ENCODE measurements at places on chromosomes 5 and 9.

DNA sequence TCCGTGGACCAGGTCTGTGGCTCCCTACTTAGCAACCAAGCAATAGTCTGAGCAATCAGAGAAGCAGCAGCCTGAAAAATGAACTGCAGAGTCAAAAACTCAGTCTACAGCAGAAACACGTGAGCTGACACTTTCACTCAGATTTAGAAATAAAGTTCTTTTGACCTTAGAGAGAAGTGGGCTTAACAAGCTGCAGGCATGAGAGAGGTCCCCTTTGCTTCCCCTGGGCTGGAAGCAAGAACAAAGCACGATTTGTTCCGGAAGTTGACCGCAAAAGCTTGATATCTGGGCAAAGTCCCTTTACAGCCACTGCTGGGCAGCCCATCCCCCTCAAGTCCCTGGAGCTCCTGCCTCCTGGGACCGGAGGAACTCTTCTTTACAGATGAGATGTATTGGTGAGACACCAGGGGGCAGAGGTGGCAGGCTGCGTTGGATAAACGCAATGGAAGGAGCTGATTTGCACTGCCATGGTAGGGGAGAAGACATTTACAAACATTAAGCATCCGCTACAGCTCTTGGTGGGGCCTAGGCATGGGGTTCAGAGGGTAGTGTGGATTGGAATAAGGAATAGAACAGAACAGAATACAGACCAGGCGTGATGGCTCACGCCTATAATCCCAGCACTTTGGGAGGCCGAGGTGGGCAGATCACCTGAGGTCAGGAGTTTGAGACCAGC lies 5.8 kb upstream of the SOWAHA start:
- DNase-seq = no peak

- DNase-seq = no peak
These were observed 203.0 kb downstream of the ATPSCKMT start for GRCh38 chr5:10046676-10047075.

- DNase-seq = no peak
These were observed 160.1 kb upstream of the TAS2R1 start for GRCh38 chr5:9790276-9790675.

DNA sequence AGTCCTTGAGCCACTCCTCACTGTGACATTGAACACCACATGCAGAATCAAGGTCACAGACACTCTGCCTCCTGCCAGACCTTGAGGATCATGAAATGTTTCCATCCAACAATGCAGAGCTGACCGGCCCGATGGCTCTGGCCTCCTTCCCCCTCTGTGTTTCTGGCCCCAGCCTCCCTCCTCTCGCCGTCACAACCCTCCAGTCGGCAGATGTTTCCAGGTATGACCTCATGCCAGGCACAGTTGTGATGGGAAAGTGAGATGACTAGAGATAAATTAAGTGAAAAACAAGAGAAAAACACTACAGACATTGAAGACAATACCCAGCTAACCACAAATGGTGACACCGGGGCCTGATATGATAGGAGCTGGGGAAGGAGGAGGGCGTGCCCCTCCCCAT lies 9.8 kb downstream of the NTNG2 start:
- DNase-seq = no peak

GRCh38 chr9:81898851-81899250 lies 29.4 kb upstream of the SPATA31D4 start:
- no peak for DNase-seq

DNA sequence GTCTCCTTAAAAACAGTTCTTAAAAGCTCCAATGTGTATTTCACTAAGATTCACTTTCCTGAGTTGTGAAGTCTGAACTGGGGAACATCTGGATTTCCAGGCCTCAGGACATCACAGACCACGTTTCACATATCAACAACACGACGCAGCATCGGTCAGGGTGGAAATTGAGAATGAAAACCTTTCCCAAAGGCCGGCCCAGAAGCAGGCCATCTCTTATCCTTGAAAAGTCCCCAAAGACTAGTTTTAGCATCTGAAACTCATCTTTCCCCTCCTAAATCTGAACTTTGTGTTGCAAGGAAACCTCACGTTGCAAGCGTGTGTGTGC lies 96.4 kb upstream of the COL5A1 start:
- no peak for DNase-seq

DNA sequence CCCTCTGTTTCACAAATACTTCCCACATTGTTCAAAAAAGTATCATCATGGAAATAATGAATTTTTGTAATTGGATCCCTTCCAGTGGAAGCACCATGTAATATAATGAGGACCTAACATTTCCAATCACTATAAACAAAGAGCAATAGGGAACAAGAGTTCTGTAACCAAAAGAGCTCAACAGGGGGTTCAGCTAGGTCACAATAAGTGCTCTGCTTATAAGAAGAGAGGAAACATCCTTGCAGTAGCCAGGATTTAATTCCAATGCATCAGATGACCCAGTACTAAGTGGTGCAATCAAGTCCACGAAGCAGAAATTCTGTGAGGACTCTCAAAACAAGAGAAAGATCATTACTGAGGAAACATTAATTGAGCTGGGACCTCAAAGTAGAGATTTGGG lies 5.9 kb downstream of the SERINC5 start:
- no peak for DNase-seq

- DNase-seq = no peak
These were observed 69.4 kb downstream of the TLE1 start for GRCh38 chr9:81620002-81620390.

GRCh38 chr5:35115920-35116319 lies 68.2 kb upstream of the AGXT2 start:
- no peak for DNase-seq

- DNase-seq = no peak
These were observed 4.0 kb upstream of the CDK5RAP2 start for GRCh38 chr9:120583958-120584369.

DNA sequence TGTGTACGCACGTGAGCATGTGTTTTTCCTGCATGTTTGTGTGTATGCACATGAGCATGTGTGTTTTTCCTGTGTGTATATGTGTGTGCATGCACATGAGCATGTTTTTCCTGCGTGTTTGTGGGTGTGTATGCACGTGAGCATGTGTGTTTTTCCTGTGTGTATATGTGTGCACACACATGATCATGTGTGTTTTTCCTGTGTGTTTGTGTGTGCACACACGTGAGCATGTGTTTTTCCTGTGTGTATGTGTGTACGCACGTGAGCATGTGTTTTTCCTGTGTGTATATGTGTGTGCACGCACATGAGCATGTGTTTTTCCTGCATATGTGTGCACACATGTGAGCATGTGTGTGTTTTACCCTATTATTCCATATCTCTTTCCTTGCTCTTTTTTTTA lies 205.9 kb downstream of the TRIO start:
- no peak for DNase-seq

DNA sequence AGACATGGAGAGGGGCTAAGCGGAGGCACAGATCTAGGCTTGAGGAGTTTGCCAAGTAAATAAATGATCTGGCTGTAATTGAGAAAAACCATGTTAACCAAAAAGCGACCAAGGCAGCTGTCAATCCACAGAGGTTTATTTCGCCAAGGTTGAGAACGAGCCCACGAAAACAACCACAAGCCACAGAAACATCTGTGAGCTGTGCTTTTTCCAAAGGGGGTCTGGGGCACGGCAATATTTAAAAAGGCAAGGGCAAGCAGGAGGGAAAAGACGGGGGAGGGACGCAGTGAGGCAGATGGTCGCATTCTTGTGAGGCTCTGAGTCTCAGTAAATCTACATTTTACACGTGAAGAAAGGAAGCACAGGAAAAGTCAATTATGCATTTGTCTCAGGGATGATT lies 25.4 kb downstream of the CCT5 start:
- DNase-seq = no peak

GRCh38 chr5:180313677-180314505 lies 22.0 kb upstream of the MAPK9 start:
- DNase-seq = peak; percentile 34

- DNase-seq = no peak
These were observed 2.9 kb upstream of the LCP2 start for GRCh38 chr5:170300361-170301013.

DNA sequence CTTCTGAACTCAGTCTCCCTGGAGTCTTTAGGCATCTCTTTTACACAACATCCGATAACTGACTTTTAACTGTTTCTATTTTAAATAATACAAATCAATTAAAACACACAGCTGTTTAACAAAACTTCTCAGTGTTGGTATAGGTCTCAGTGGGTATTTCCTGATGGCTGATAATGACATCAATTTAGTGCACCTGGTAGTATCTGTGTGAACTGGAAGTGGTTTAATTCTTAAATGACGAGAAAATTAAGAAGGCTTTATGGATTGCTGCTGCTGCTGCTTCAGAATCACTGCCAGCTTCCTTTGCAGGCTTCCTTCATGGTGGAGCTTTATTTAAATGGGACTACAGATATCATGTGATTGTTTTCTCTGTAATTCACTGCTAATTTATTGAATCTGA lies 92.3 kb downstream of the RPS23 start:
- DNase-seq = no peak

GRCh38 chr5:116771466-116772151 lies 197.0 kb upstream of the SEMA6A start:
- no peak for DNase-seq

GRCh38 chr9:134624621-134625181 lies 16.9 kb upstream of the COL5A1 start:
- no peak for DNase-seq

GRCh38 chr5:109844148-109844547 lies 154.4 kb downstream of the MAN2A1 start:
- no peak for DNase-seq

GRCh38 chr9:118262191-118262590 lies 558.0 kb downstream of the TLR4 start:
- no peak for DNase-seq

DNA sequence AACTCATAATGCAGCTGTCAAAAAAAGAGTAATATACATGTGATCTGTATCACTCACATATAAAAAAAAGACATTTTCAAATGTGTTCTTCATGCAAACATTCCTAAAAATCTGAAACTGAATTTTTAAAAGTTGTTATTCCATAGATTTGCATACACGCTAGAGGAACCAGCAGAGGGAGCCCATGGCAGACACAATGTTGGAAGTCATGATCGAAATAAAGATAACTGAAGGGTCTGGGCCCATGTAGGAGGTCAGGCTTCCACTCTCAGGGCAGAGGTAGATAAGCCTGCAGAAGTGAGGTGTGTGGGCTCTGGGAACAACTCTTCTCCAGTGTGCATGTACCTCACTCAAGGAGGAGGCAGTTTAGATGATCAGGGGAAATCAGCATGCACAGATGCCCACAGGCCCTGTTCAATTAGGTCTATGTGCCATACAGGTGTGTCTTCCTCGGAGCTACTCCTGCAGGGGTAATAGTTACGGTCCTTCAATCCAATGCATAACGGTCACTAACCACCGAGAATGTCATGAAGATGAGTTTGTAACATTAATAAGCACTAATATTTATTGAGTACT lies 208.6 kb downstream of the EPB41L4A start:
- no peak for DNase-seq

GRCh38 chr5:82422751-82423181 lies 144.6 kb upstream of the RPS23 start:
- no peak for DNase-seq

DNA sequence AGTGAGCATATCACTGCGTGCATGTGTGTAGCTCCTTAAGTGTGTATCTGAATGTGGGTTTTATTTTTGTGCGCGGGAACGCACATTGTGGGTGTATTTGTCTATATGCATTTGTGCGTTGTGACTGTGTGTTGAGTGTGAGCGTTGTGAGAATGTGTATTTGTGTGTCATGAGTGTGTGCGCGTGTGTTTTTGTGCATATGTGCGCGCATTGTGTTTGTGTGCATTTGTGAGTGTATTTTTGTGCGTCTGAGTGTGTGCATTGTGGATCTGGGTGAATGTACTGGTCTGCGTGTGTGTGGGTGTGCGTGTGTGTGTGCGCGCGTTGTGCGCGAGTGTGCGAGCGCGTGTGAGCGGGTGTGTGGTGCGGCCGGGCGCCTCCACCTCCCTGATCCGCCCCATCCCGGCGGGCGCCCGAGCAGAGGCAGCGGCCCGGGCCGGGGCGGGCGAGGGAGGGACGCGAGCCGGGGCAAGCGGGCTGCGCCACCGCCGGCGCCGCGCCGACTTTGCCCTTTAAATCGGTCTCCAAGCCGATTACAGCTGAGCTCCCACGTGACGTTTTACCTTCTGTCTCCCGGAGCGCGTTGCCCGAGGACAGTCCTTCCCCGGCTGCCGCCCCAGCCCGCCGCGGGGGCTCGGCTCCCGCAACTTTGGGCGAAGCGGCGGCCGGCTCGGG lies at the start of gene RASGRF2:
TSS of gene RASGRF2 (plus strand) at position 596 of the 675 bp plus-strand sequence. CDS start 376 bp downstream, outside the sequence.
- DNase-seq = no peak

GRCh38 chr9:127912882-127913281 lies 4.0 kb downstream of the ST6GALNAC4 start:
- DNase-seq = no peak

DNA sequence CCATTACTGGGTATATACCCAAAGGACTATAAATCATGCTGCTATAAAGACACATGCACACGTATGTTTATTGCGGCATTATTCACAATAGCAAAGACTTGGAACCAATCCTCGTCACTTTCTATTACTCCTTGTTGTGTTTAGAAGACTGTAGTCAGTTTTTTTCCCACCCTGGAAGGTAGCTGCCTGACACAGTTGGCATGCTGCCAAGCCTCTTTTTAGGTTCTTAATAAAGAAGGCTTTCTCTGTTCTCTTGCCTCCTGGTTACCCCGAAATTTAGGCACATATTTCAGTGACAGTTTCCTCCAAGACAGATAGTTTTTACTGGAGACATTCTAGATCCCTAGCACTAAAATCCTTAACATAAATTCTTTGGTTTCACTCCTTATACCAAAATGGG lies 205.4 kb upstream of the PCSK5 start:
- no peak for DNase-seq

DNA sequence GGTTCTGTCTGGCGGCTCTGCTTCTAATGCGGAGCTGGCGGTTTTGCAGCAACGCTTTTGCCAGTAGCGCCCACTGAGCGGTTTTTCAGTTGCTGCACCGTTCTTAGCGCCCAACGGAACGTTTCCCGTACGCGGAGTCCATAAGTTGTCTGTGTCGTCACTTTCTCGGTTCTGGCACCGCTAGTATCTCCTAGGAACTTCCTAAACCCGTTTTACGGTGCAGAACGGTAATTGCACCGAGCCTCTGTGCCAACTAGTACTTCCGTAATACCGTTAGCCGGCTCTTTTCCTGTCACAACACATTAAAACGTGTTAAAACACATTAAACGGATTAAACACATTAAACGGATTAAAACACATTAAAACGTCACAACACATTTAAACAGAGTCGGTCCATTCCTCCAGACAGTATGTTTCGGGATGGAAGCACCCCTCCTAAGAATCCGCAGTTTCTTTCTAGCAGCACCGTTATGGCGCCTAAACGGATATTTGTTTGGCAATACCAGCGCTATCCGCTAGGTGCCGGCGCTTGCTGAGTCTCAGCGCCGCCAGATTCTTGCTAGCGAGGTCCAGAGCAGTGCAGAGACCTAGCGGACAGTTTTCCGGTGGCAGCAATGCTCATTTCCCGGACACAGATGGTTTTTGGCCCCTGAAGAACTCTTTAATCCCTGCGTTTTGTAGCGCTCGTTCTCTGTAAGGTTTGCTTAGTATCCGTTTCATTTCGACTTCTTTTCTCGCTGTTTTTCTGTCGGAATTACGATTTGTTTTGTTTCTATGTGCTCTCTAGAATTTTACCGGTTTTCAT lies 45.4 kb downstream of the ANXA2R start:
- DNase-seq = peak; percentile 54

All from stimulated activated CD4-positive, alpha-beta T cell treated with anti-CD3 and anti-CD28 coated beads, Interleukin-1b, Interleukin-23, amount 100 ng/mL, for 1 hour (primary cell).